ENCODE measurements at places on chromosomes 5 and 9.

DNA sequence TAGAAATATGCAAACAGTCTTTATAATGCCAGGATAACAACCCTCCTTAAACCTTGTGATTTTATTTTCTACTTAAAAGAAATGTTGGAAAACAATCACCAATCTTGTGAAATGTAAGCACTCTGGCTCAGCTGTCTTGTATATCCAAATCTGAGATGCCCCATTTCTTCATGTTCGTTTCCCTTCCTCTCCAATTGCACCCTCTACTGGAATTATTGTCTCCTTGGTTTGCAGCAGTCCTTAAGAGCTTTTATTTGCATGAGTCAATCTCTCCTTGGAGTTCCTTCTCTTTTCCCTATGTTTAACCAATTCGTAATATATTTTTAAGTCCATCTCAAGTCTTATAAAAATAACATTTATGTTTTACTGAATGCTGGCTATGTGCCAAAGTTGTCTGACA lies 362.0 kb upstream of the CDH10 start:
- peak; percentile 35 for DNase-seq

DNA sequence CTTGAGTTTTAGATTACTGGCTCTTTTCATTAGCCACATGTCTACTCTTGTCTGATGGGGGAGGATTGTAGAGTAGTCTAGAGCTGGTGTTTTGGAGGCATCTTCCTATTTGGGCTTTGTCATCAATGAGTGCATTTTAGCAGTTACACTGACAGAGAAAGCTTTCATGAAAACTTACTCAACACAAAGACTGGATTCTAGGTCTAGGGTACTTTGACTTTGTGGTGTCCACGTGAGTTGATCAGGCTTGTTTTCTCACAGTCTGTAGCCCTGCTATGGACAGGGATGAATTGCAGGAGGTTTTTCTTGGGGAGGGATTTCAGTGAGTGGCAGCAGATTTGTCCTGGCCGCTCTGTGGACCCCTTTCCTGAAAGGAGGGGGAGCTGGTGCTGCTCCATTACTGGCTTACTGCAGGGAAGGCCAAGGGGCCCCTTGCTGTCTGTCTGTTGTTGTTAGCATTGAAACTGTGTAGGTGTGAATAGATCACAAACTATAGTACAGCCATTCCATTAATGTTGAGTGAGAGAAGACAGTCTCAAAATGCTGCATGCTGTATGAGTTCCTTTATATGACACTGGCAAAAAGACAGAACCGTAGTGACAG lies 6.6 kb downstream of the TRIO start:
- no peak for DNase-seq

DNA sequence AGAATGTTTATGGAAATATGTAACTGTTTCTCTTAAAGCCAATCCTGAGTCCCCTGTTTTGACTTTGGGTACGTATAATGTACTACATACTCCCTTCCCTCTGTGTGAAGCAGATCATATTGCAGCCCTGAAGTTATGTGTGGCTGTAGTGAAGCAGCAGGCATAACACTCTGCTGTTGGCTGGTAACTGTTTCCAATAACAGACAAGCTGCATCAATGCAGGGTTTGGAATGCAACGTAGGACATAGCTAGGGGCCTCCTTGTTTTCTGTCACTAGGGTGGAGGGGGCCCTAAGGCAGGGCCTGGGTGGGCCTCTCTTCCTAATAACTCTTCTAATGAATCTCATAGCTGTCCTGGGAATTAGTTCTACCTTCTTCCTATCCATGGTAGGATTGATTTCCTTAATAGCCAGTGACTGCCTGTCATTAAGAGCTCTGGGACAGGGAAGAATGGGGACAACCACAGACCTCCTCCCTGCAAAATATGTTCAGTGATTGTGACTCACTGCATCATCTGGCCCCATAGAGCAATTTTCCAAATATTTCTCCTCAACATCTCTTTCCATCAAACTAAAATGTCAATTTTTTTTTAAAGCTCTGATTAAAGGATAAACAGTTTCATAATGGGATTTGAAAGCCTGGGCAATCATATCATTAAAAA lies 129.6 kb upstream of the HMHB1 start:
- DNase-seq, result no peak

GRCh38 chr5:158275511-158275910 lies 416.6 kb upstream of the CLINT1 start:
- DNase-seq, result no peak

DNA sequence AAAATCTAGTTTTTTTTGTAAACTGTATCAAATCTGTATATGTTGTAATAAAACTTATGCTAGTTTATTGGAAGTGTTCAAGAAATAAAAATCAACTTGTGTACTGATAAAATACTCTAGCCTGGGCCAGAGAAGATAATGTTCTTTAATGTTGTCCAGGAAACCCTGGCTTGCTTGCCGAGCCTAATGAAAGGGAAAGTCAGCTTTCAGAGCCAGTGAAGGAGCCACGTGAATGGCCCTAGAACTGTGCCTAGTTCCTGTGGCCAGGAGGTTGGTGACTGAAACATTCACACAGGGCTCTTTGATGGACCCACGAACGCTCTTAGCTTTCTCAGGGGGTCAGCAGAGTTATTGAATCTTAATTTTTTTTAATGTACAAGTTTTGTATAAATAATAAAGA lies 24.3 kb downstream of the HMGCR start:
- DNase-seq, result no peak

DNA sequence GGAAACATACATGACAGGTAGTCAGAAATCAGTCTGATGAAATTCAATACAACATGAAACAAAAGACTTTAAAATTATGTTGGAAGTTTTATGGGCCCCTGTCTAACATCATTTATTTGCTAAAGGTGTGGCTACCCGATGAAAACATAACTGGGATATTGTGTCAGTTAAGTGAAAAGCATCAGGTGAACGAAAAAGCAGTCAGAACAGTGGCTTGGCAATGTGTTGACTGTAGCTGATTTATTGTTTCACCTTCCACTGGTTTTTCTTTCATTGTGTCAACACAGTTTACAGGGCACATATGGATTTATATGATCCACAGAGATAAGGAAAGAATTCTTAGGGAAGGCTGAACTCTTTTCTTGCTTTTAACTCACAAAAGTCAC lies 429.6 kb upstream of the ZNF608 start:
- DNase-seq, result no peak

DNA sequence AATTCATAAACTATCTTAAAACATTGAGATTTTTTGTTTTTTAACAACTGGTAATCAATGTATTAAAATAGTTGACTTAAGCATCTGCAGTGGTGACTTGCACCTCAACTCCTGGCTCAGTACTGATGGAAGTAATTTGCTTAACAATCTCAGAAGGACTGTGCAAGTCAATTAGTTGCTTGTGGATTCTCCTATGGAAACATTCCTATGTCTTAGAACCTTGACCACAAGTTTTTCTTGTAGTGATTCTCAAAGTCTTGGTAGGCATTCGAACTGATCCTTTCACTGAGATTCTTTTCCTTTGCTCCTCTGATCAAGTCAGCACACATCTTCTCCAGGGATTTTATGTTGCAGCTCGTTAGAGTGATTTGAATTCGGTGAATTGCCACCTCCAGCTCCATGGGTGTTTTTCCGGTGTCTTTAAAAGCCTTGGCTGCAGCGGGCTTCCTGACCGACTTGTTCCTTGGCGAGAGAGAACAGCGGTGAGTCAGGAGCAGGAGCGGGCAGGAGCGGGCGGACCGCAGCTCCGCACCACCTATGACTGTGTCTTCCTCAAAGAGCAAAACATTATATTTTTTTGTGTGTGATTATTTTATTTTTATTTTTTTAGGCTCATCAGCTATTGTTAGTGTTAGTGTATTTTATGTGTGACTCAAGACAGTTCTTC lies 21.1 kb downstream of the HMGXB3 start:
- no peak for DNase-seq

DNA sequence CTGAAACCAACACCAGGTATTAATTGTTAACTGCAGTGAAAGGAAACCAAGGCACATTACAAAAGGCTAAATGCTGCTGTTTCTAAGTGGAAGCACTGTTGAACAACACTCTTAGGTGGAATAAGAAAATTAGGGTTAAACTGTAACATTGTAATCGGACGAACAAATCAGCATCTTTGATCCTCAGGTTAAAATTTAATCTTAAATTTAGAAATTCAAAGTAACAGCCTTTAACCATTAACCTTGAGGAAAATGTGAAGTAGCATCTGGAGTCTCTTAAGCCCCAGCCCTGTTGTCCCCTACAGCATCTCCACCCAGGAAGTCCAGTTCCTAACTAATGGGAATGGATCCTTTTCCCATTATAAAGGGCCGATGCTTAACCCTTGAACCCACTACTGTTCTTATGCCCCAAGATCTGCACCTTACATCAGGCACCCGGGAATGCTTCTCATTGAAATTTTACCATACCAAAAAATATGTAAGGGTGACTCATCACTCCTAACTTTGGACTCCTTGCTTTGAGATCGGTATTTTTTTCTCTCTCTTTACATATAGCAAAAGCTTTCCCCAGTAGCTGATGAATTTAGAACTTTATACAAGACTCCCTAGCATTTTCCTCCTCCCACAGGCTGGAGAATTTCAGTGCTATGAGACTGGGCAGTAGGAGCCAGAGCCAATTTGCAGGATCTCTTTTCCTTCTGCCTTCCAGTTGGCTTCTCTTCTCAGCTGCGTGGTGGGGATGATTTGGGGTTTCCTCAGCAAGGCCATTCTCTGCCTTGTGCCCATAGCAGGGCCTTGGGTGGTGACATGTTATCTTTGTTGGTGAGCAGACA lies 32.0 kb upstream of the ITGA2 start:
- DNase-seq, result no peak

DNA sequence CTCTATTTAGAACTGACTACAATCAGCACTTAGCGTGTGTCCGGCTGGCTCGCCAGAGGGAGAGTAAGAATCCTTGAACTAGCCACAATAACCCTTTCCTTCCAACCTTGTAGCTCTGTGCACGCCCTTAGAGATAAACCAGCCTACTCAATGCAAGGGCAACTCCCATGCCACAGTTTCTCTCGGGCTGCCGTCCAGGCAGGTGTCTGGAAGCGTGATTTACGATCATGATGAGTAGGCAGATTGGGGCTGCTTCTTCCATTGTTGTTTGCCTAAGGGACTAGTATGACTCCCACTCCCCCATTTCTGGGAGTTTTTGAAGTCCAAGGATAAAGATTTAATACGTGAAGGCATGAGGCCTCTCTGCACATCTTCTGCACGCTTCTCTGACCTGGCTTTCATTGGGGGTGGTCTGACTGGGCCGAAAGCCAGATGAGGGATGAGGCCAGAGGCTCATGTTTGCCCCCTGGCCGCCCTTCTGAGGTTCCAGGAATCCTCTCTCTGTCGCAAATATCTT lies 134.0 kb upstream of the MYO10 start:
- DNase-seq, result no peak

DNA sequence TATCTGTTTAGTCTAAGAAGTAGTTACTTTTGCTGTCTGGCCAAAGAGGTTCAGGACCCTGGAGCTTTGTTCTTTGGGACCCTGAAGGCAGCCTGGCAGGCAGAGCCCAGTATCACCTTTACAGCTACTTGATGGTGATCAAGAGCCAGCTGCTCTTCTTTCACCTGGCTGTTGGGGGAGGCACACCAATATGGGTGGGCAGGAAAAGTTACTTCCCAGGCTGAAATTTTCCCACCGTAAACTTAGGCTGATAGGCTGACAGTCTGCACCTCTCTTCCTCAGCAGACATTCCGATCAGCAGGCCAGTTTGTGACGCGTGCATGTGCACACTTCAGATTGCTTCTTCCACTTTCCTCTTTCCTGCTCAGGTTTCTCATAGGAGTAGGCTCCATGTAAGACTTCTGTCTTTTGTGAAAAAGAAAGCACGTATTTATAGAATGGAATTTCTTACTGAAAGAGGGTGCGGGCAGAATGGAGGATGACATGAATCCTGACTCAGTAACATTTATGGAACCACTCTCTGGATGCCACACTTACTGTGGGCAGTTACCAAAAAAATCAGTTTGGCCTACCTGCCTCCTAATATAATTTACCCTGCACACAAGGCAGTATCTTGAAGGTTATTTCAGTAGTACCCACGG lies 223.9 kb upstream of the DMRT1 start:
- no peak for DNase-seq

- DNase-seq, result no peak
Measured at GRCh38 chr5:152142840-152143469, 218.3 kb upstream of the GLRA1 start.

GRCh38 chr5:181189363-181189961 lies 15.5 kb downstream of the TRIM7 start:
- no peak for DNase-seq

DNA sequence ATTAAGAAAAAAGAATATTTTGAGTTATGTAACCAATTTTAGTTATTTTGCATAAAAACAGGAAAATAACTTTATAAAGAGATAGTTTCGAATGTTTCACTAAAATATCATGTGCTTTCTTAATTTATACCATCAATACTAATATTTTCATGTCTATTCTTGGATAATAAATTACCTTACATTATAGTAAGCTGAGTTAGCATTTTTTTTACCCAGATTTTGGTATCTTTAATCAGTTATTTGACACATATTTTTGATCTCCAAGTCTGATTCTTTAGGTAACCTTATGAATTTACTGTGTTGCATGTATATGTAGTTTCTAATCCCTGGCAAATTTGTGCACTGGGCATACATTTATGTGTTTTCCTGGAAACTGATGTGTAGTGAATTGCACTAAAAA lies 138.0 kb downstream of the KDM4C start:
- DNase-seq, result no peak

DNA sequence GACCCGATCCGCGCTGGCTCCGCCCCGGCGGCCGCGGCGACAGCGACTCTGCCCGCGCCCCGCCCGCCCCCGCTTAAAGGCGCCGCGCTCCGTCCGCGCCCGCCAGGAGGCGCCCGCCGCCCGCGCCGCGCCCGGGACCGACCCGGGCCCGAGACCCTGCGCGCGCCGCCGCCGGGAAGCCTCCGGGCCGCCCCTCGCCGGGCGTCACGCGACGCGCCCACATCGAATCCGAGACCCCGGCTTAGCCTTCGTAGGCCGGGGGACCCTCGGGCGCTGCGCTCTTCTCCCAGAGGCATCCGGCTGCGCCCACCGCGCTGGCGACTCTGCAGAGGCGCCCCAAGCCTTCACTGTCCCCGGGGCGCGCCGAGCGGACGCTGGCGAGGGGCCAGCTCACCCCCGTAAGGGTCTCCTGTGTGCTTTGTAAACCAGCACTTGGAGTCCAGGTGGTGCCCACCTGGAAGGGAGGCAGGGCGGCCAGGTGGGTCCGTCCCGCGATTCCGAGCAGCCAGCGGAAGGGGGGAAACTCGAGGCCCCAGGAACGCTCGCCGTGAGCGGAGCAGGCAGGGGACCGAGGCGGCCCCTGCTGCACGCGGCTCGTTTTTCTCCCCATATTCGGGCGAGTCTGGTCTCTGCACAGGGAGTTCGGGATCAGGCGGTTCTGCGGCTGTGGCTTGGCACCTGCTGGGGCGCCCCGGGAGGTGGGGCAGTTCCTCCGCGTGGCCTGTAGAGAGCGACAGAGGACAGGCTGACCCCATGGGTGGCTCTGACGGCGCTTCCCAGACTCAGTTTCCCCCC lies 423 bp upstream of the ABCA2 start:
- DNase-seq, result no peak

All from NCI-H1417 treated with DMSO at 0.1 percent for 48 hours (cell line).